ENCODE measurements at places on chromosomes 4 and X. TPM values are rescaled to one million over a fixed set of nuclear protein-coding genes. Genes with fewer than 3 reads are reported as not detected.

Gene CLNK
- 0.08 TPM for total RNA-seq

Gene CCDC158
- not detected for total RNA-seq

Gene LIMCH1
- 15.5 TPM for total RNA-seq

Gene ATP1B4
- not detected for total RNA-seq

Gene DUX4
- total RNA-seq, result 0.56 TPM

Gene HAND2
- 0.08 TPM for total RNA-seq

Gene STPG2
- 0.20 TPM for total RNA-seq

Gene TLR3
- total RNA-seq, result 5.8 TPM

Gene FSTL5
- total RNA-seq, result not detected

Gene SCD5
- 1.9 TPM for total RNA-seq

Gene TLR2
- total RNA-seq, result 7.0 TPM

Gene ZCCHC18
- total RNA-seq, result not detected

Gene PARM1
- 1.8 TPM for total RNA-seq

Gene ANOS1
- total RNA-seq, result 1.4 TPM

Gene SEPTIN6
- total RNA-seq, result 5.1 TPM

Gene TXK
- total RNA-seq, result 1.4 TPM

Gene TASL
- 0.16 TPM for total RNA-seq

Gene PSAPL1
- not detected for total RNA-seq

Gene HELT
- total RNA-seq, result not detected

Gene MAGEB10
- not detected for total RNA-seq

Gene CAPN6
- total RNA-seq, result 21.4 TPM

Gene HERC5
- 0.80 TPM for total RNA-seq

Gene BEX4
- 12.2 TPM for total RNA-seq

Gene GLRA2
- total RNA-seq, result not detected

Gene FAM236D
- not detected for total RNA-seq

Gene CPE
- total RNA-seq, result 15.4 TPM

Gene BDH2
- total RNA-seq, result 17.1 TPM

Gene SASH3
- 1.6 TPM for total RNA-seq

Gene PNMA5
- total RNA-seq, result not detected

Gene IL15
- total RNA-seq, result 1.9 TPM

Gene SNCA
- 6.5 TPM for total RNA-seq

Gene NUDT11
- 0.96 TPM for total RNA-seq

Gene POU4F2
- total RNA-seq, result not detected

Gene MAGEA12
- not detected for total RNA-seq

Gene HMGN5
- 3.7 TPM for total RNA-seq

Gene FOXP3
- 0.76 TPM for total RNA-seq

Gene RHOXF2
- not detected for total RNA-seq
